Activated naive CD8-positive, alpha-beta T cell treated with anti-CD3 and anti-CD28 coated beads, Interleukin-2, amount 10 ng/mL, durations not matched to agents 7 days and 5 days (primary cell): ENCODE measurements at places on chromosomes 12 and 14. TPM values are rescaled to one million over a fixed set of nuclear protein-coding genes. Genes with fewer than 3 reads are reported as not detected.

DNA sequence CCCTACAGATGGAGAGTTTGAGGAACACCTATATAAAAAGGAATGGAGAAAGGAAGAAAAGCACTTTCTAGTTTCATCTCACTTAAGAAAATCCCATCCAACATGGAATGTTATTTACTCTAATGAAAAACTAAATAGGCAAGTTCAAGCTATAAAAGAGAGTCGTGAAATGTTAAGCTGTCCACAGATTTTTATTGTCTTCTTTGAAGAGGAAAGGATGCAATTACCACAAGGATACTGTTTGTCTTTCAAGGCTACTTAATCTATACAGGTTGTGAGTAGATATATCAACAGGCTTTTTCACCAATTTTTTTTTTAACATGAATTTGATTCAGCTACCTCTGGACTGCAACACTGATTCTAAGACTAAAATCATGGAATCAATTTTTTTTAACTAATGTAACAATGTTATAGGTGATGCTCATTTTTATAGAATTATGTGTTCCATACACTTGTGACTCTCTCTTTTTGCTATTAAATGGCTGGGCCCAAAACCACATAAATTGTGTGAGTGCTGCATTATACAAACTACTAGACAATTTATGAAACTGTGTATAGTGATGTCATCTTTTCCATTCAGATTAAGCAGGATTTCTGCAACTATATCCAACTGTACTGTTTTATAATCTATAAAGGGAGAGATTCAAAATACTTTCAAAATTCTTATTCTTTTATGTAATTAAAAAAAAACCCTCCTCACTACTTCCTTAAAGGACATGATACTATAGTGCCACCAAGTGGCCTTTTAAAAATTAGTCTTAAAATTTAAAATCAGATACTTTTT, 26.8 kb upstream of the BMAL2 start:
- DNase-seq = no peak

- no peak for DNase-seq
These were observed 11.5 kb downstream of the UBC start for GRCh38 chr12:124902916-124903315.

GRCh38 chr12:51361161-51362016, 14.9 kb upstream of the CELA1 start:
- no peak for DNase-seq

DNA sequence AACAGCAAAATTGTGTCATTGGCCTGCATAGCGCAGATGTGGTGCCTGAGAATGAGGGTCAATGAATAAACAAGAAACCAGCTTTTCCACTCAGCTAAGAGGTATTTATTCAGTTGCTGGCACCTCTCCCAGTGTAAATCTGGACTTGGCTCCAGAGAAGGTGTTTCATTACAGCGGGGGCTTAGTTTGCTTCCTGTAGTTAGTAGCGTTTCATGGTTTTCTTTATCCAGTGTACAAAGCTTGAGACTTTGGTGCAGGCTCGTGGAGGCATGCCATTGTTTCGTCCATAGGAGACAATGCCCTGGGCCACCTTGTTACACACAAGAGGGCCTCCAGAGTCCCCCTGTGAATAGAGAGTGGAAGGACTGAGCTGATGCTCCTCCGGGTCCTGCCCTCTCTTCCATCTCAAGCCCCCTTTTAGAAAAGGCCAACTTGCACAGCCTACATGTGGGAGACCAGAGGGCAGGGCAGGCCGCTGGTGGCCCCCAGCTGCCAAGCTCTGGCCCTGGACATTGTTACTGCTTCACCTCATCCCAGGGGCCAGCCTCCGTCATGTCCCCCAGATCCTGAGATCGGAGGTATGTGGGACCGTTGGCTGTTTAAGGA, 3.0 kb downstream of the GZMB start:
- no peak for DNase-seq

PDE6H gene
- not detected for total RNA-seq

POTEG gene
- not detected for total RNA-seq

HSPB8 gene
- not detected for total RNA-seq
